ENCODE measurements at places on chromosomes 6 and 20.

- DNase-seq, result no peak
Observed at GRCh38 chr20:4670469-4670868, 51.2 kb upstream of the PRND start.

GRCh38 chr20:17969884-17970409 is 1.1 kb downstream of the MGME1 start:
- peak; percentile 71 for DNase-seq

DNA sequence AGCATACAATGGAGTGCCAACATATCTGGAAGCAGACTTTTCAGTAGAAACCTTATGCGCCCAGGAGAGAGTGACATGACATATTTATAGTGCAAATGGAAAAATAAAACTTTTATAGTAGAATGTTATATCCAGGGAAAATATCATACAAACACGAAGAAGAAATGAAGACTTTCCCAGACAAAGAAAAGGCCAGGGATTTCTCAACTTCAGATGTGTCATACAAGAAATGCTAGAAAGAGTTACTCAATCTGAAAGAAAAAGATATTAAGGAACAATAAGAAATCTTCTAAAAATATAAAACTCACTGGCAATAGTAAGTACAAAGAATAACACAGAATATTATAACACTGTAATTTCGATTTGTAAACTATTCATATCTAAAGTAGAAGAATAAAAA is 1269.3 kb downstream of the GRIK2 start:
- DNase-seq, result no peak

- no peak for DNase-seq
Observed at GRCh38 chr6:62891065-62891647, 320.1 kb upstream of the FKBP1C start.

GRCh38 chr6:159168536-159169192 is 536 bp upstream of the FNDC1 start:
- DNase-seq, result peak; percentile 31

- DNase-seq, result no peak
Observed at GRCh38 chr6:76584121-76584520, 511.7 kb upstream of the IMPG1 start.

GRCh38 chr20:31869942-31870725 is at the start of the genes DUSP15 and TTLL9:
TSS of gene DUSP15 (minus strand) at chr20:31870527. CDS start at chr20:31870337, 190 bp downstream.
TSS of gene TTLL9 (plus strand) at chr20:31870634. CDS start at chr20:31871127, 493 bp downstream.
- DNase-seq, result no peak
